ENCODE measurements at places on chromosomes 2 and 18. TPM values are rescaled to one million over a fixed set of nuclear protein-coding genes. Genes with fewer than 3 reads are reported as not detected.

SERPINB3 gene
- 32.5 TPM for total RNA-seq

HOXD8 gene
- total RNA-seq = not detected

CFC1 gene
- not detected for total RNA-seq

PTPRN gene
- total RNA-seq = not detected

PLEKHH2 gene
- 0.43 TPM for total RNA-seq

STEAP3 gene
- 68.3 TPM for total RNA-seq

NEU4 gene
- total RNA-seq = 0.07 TPM

CYS1 gene
- total RNA-seq = 0.43 TPM

FBLN7 gene
- total RNA-seq = under 0.01 TPM

NEB gene
- 3.3 TPM for total RNA-seq

MROH2A gene
- not detected for total RNA-seq

NRBP1 gene
- 103 TPM for total RNA-seq

PROM2 gene
- total RNA-seq = 101 TPM

ANTXR1 gene
- 4.4 TPM for total RNA-seq

UGT1A3 gene
- total RNA-seq = not detected

AGXT gene
- total RNA-seq = not detected

STARD6 gene
- total RNA-seq = not detected

HOXD13 gene
- total RNA-seq = not detected

ERCC3 gene
- total RNA-seq = 38.2 TPM

LDLRAD4 gene
- total RNA-seq = not detected

PUM2 gene
- 61.2 TPM for total RNA-seq

GAL3ST2 gene
- total RNA-seq = not detected

OSR1 gene
- total RNA-seq = 1.7 TPM

MPV17 gene
- 44.1 TPM for total RNA-seq

CHRNA1 gene
- not detected for total RNA-seq

PAX3 gene
- total RNA-seq = 5.8 TPM

GPAT2 gene
- total RNA-seq = under 0.01 TPM

CFLAR gene
- 80.3 TPM for total RNA-seq

NR4A2 gene
- 0.57 TPM for total RNA-seq

ADD2 gene
- total RNA-seq = not detected

DSG1 gene
- total RNA-seq = 4.4 TPM
